Islet precursor cell (in vitro differentiated cells): ENCODE measurements at places on chromosomes 6 and 20.

- no peak for DNase-seq
Measured at GRCh38 chr20:1371202-1371782, 21.6 kb downstream of the FKBP1A start.

DNA sequence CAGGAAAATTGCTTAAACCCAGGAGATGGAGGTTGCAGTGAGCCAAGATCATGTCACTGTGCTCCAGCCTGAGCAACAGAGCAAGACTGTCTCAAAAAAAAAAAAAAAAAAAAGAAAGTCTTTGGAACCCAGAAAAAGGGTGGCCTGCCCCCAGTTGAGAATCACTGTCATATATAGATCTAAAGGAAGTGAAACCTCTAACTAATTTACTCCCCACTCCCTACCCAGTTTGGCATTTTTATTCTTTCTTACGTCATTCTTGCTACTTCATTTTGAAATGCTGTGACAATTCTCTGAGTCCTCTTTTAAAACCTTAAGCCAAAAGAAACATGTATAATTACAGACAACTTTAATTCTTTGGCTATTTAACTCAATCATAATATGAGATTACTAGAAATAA lies 254.8 kb downstream of the CDC5L start:
- DNase-seq: no peak

GRCh38 chr6:144087789-144088426 lies 7.5 kb downstream of the SF3B5 start:
- no peak for DNase-seq

- DNase-seq: no peak
Measured at GRCh38 chr6:167276772-167277533, 14.2 kb upstream of the UNC93A start.

DNA sequence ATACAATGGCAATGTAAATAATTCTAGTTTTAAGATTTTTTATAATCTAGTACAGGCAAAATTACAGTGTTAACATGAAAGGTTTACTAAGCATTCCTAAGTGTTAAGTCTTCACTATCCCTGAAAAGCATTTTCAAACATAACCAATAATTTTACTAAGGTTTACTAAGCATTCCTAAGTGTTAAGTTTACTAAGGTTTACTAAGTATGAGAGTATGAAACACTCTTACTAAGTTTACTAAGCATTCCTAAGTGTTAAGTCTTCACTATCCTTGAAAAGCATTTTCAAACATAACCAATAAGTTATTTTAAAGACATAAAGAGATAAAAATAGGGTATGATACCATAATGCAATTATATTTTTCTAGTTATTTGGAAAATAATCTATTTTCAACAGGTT lies 82.6 kb downstream of the PRSS35 start:
- DNase-seq: no peak

GRCh38 chr6:88810701-88811100 lies 152.7 kb downstream of the RNGTT start:
- DNase-seq: no peak

DNA sequence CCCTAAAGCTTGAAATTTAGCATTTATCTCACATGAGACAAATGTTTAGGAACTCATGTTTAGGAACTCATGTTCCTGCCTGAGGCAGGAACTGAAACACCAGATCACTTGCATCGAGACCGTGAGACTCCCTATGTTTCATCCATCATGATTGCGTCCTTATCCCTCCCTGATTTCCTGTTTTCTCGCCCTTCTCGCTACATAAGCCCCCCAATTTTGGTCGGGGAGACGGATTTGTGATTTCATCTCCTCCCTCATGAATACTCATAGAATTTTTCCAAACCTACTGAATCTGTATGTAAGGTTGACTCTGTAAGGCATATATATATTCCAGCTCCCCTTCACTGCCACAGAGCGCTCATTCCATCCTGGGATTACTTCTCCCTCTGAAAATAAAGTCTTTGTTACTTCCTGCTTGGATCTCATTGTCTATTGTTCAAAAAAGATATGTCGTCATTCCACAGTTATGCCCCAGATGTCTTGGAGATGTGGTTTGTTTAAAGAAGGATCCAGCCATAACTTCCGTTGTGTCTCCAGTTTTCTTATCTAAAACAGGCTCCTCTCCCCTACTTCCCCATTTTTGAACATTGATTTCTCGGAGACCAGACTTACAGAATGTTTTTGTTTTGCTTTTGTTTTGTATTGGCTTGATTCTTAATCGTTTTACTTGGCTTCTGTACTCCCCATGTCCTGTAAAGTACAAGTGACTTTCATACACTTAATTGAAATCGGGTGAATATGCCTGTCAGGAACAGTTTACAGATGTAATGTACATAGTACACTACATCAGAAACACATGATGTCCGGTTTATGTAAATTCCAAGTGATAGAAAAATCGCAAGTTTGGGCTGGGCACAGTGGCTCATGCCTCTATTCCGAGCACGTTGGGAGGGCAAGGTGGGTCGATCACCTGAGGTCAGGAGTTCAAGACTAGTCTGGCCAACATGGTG lies 118.7 kb downstream of the HFE start:
- peak; percentile 64 for DNase-seq
